ENCODE measurements at places on chromosomes 7 and 10.

- DNase-seq, result no peak
These were observed 20.8 kb upstream of the DDIT4 start for GRCh38 chr10:72252972-72253371.

GRCh38 chr7:132526111-132526740, 50.0 kb downstream of the PLXNA4 start:
- no peak for DNase-seq

DNA sequence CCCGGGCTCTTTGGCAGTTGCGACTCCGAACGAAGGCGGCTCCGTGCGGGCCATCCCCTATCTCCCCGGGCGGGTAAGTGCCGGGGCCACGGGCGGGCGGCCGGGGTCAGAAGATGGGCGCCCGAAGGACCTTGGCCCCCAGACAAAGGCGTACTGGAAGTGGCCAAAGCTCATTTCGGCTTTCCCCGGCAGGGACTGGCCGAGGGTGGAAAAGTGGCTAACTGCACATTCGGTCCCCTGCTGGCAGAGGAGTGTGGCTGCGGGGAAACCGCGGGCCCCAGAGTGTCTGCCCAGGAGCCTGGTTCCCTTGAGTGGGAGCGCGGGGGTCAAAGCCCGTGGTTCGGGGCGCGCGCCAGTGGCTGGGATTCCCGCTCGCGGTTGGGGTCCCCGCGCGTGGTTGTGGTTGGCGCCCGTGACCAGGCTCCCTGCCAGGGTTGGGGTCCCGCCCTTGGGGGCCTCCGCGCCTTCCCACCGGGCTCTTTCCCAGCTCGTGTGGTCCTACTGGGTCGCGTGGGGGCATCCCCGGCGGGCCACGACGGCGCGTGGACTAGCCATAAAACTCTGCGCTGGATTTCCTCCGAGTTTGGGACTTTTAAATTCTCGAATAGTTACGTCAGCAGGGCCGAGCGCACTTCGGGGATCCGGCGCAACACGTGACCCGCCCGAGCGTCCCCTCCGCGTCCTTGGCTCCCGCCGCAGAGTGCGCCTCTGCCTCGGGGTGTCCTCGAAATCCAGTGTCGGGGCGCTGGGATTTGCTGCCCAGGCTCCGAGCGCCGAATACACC, 124.4 kb downstream of the TACC2 start:
- no peak for DNase-seq

- no peak for DNase-seq
These were observed 982 bp downstream of the PGAM1 start for GRCh38 chr10:97426776-97427570.

DNA sequence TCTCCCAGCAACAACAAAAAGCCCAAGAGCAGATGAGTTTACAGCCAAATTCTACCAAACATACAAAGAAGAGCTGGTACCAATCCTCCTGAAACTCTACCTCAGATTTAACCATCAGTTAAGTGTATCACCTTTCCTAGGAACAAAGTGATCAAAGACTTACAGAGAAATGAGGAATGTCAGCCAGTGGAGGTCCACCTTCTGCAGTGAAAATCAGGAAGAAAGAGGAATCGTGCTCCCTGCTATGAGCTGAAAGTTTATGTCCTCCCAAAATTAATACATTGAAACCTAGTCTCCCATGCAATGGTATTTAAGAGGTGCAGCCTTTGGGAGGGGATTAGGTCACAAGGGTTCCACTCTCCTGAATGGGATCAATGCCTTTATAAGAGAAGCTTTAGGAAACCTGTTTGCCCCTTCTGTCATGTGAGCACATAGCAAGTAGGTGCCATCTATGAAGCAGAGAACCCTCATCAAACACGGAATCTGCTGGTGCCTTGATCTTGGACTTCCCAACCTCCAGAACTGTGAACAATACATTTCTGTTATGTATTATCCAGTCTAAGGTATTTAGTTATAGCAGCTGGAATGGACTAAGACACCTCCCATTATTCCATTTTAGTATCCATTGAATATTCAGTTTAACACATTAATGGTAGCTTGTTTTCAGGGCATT, 139.0 kb upstream of the FZD8 start:
- no peak for DNase-seq

DNA sequence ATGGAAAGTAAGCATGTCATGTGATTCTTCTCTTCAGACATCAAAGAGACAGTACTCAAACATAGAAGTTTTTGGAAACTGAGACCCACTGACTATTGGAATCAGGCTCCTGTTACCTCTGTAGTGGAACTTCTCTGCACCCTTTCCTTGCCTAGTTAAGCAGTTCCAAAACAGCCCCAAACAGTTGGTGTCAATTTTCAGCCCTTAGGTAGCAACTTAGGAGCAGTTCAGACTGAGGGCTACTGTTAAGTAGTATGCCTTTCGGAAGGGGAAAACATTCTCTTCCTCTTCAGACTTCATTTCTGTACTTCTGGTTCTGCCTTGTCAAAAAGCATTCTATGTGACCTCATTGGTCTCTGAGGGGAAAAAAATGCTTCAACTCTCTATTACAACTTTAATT, 85.7 kb downstream of the ZNF277 start:
- DNase-seq, result no peak

All from stimulated activated CD4-positive, alpha-beta T cell treated with anti-CD3 and anti-CD28 coated beads, Interleukin-4, amount 100 ng/mL, for 4 hours (primary cell).